Right lung (tissue), 10 donors: ENCODE measurements at places on chromosomes 4 and X. TPM values are rescaled to one million over a fixed set of nuclear protein-coding genes. Genes with fewer than 3 reads are reported as not detected.

RS1 gene
- polyA plus RNA-seq = 0.26 TPM

GRCh38 chr4:8122746-8123145 lies 35.9 kb downstream of the ABLIM2 start:
- no peak for DNase-seq

- no peak for DNase-seq
Measured at GRCh38 chr4:155914782-155915181, 11.3 kb downstream of the TDO2 start.

DNA sequence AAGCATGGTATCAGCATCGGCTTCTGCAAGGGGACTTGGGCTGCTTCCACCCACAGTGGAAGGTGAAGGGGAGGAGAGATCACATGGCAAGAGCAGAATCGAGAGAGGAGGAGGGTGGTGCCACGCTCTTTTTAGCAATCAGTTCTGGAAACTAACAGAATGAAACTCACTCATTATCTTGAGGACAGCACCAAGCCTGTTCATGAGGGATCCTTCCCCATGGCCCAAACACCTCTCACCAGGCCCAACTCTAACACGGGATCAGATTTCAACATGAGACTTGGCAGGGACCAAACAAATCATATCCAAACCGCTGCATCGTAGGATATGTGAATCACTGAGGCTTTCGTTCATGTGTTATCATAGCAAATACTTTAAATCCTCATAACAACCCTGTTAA lies 125.5 kb downstream of the GPC3 start:
- DNase-seq = no peak

DNA sequence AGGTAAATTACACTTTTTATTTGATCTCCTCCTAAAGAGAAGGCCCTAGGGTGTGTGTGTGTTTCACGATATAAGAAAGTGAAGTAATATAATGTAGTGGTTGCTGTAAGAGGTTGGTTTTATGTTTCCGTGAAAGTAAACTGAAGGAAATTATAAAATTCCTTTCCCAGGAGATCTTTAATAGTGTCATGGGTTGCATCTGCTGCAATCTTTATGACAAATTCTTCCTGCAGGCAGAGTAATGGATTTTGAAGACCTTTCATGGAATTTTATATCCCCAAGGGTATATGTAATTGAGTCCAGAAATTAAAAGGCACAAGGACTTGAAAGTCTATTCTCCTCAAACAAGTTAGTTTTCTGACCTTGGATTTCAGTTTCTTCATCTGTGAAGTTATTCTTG lies 538.6 kb downstream of the ANKRD50 start:
- no peak for DNase-seq

GRCh38 chr4:166435449-166435848 lies 562.4 kb downstream of the TLL1 start:
- DNase-seq = no peak

RBM47 gene
- 26.6 TPM for polyA plus RNA-seq

- no peak for DNase-seq
Measured at GRCh38 chrX:5080791-5081190, 1147.9 kb downstream of the NLGN4X start.
